Mucosa of gallbladder (tissue), 1 donor: ENCODE measurements at places on chromosomes 4 and X. TPM values are rescaled to one million over a fixed set of nuclear protein-coding genes. Genes with fewer than 3 reads are reported as not detected.

GRCh38 chr4:187550256-187550950 lies 445.2 kb upstream of the ZFP42 start:
- DNase-seq: no peak

The PTCHD1 gene
- total RNA-seq: 1.6 TPM

The NIPAL1 gene
- 9.2 TPM for total RNA-seq

DNA sequence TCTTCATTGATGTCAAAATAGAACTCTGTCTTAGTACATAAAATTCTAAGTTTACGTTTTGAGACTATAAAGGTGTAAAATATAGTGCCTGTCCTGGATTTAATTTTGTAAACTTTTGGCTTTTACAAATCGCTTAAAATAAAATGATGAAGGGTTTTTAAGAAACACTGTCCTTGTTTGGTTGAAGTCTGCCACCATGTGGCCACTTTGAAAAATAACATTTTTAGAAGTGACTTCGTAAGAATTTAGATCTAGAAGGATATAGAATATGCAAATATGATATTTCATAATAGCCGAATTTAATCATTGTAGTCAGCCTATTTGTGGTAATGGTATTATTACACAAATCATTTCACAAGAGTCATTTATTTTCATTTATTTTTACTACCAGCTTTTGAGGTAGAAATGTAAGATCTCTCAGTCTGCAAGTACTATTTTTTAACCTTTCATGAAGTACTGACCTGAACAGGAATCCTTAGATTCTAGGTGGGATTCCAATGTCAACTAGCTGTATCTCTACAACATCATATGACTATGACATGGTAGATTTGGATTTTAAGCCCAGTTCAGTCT lies 31.0 kb upstream of the FAT4 start:
- no peak for DNase-seq

GRCh38 chr4:10002278-10002677 lies 19.0 kb downstream of the SLC2A9 start:
- DNase-seq: no peak

DNA sequence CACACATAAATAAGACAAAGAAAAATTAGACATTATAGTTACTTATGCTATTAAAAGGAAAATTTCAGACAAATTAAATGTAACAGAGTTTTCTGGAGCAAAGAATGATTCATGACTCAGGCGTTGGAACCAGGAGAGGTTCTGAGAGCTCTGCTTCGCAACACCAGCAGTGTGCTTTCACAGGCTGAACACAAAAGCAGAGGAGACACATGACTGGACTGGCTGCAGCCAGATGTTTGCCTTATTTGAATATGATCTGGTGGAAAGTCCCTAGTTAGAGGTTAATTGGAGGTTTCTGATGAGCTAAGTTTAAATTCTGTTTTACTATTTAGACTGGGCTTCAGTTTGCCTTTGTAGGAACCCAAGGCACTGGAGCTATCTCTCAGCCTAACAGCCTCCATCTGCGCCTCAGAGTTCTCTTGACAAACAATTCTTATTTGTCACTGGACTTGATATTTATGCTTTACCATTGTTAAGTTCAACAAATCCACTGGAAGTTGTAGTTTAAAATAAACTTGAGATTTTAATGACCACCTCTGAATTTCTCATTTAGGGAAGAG lies 16.2 kb downstream of the BOD1L1 start:
- DNase-seq: no peak

GRCh38 chr4:46329118-46329976 lies 60.6 kb downstream of the GABRA2 start:
- peak; percentile 43 for DNase-seq

GRCh38 chrX:39465467-39465866 lies 632.3 kb downstream of the BCOR start:
- no peak for DNase-seq

The ARX gene
- not detected for total RNA-seq

DNA sequence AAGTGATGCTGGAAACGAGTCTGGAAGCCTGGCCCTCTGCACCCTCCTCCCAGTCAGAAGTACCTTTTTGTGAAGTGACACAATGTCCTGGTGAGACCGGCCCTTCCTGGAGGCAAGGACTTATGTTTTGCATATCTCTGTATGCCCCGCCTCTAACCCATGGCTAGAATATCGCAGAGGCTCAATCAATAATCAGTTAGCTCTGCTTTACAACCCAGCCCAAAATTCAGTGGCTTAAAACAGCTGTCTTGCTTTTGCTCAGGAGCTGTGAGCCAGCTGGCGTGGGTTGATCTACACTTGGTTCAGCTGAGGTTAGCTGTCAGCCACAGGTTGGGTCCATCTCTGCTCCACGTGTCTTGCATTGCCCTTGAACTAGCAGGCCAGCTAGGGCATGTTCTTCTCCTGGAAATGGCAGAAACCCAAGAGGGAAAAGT lies 98.8 kb upstream of the METTL14 start:
- DNase-seq: peak; percentile 10

- no peak for DNase-seq
Measured at GRCh38 chrX:2627272-2627867, 63.7 kb upstream of the CD99 start.

GRCh38 chrX:25025615-25026014 lies 9.8 kb upstream of the ARX start:
- DNase-seq: no peak
